ENCODE measurements at places on chromosomes 2 and 18.

- DNase-seq = no peak
These were observed 59.3 kb downstream of the PMAIP1 start for GRCh38 chr18:59959073-59959472.

DNA sequence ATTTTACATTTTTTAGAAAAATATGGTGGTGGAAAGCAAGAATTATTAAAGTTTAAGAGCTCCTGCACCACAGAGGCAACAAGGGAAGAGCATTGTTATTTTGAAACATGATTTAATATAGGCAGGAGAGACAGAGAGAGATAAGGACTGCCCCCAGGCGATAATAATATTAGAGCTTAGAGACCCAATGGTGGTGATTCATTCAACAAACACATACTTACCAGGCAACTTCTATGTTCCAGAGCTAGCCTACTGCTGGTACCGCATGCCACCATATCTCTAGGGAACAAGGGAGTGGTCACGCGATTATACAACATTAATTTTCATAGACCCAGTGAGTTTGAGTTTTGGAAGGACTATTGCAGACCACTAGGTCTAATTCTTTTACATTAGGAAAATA lies 327.8 kb upstream of the SOX11 start:
- DNase-seq = no peak

GRCh38 chr2:227789803-227790202 lies 23.8 kb upstream of the CCL20 start:
- DNase-seq = no peak

DNA sequence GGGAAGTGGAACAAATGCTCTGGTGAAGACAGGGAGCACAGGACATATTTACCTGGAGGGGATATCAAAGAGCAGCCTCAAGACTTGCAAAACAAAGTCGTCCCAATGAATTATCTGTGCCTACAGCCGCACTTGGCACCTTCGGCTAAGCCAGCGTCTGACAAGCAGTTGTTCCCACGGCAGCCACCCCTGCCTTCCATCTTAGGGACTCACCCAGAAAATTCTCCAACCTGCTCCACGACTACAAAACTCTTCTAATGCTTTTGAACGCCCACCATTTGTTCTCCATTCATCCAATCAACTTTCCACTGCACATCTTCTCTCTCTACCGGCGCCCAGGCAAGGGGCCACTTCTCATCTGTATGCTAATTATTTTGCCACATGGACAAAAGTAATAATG lies 7.0 kb downstream of the MYT1L start:
- no peak for DNase-seq

DNA sequence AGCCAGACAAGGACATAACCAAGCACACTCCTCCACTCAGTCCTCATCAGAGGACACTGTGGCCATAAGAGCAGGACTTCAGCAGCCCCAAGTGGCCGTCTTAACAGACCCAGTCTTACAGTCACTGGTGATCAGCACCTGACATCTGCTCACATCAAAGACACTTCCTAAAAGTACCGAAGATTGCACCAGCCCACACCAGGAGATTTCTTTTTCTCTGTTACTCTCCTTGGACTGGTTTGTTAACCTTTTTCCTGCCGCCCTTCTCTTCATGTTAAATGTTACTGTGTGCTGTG lies 44.1 kb downstream of the MRPS5 start:
- no peak for DNase-seq

GRCh38 chr2:223890721-223891120 lies 53.3 kb upstream of the AP1S3 start:
- DNase-seq = no peak

GRCh38 chr2:6845312-6845711 lies 20.4 kb downstream of the CMPK2 start:
- DNase-seq = no peak

GRCh38 chr2:21415234-21415633 lies 291.5 kb downstream of the TDRD15 start:
- DNase-seq = no peak

- peak; percentile 13 for DNase-seq
These were observed 117.1 kb upstream of the STPG4 start for GRCh38 chr2:47272031-47272864.

GRCh38 chr18:45954070-45954934 lies 12.8 kb downstream of the EPG5 start:
- DNase-seq = no peak

- no peak for DNase-seq
These were observed 10.1 kb upstream of the APOB start for GRCh38 chr2:21054011-21054410.

DNA sequence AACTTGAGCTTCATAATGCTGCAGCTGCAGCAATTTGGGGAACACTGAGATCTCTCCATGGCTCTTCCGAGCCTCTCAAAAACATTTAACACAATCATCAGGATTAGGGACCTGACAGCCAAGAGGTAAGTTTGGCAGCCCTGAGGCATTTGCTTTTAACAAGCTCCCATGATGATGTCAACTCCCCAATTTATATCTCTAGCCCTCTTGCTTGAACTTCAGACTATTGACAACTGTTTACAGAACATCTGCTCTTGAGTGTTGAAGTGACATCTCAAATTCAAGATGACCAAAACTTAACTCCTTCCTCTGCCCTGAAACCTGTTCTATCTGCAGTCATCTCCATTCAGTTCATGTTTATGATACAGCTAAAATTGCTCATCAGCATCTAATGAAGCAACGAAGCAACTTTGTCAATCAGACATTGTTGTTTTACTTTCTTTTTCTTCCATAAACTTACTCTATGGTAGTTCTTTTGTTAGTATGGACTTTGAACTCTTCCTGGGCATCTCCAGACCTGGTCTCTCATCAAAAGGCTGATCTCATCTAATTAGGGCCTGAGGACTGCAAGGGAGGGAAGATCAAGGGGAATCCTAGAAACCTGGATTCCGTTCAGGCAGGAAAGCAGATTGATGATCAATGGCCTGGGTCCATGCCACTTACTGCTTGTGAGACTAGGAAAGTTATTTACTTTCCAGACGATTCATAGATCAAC lies 48.1 kb downstream of the SEMA4F start:
- DNase-seq = no peak

DNA sequence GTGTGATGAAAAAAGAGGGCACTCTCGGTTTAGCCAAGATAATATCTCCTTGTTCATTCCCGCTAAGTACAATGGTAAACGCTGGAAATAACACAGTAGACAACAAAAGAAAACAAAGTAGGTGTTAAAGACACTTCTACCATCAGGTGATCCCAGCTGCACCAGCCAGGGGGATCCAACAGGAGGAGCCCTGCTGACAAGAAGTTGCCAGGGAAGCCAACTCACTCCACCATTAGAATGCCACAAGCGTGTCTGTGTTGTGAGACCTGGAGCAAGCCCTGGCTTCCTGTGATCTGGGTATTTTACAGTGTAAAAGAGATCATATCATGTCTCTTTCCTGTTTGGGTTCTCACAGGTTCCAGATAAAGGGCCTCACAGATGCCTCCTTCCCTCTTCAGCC lies 117.0 kb downstream of the GRB14 start:
- no peak for DNase-seq

GRCh38 chr2:45591073-45591472 lies 20.0 kb downstream of the SRBD1 start:
- no peak for DNase-seq

- DNase-seq = no peak
These were observed 281.3 kb downstream of the STK39 start for GRCh38 chr2:167965907-167966761.

GRCh38 chr18:22739789-22740188 lies 193.3 kb upstream of the RBBP8 start:
- DNase-seq = no peak

DNA sequence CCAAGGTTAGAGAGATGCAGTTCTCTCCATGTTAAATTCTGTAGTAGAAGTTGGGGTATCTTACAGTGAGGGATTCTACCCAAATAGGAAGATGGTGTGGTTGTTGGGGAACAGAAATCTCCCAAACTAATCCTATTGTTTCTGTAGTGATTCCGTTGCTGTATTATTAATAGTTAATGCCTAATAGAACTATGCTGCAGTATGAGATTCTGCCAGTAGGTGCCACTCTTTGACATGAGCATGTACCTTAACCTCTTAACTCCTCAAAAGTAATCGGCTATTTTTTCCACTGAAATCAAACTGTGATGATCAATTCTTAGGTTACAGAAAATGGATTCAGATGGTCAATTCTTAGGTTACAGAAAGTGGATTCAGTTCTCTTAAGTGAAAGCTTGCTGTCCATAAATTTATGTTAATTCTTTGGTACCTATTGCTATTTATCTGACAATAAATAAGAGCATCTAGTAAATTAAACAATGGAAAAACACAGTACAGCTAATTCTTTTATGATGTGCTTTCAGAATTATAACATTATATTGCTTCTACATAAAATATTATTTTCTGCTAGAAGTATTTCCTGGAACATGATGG lies 97.9 kb upstream of the DLX2 start:
- no peak for DNase-seq
